HuH-7 (cell line): ENCODE measurements at places on chromosomes 1 and 21.

- no peak for DNase-seq
These were observed 22.0 kb downstream of the FOXO6 start for GRCh38 chr1:41383094-41383852.

DNA sequence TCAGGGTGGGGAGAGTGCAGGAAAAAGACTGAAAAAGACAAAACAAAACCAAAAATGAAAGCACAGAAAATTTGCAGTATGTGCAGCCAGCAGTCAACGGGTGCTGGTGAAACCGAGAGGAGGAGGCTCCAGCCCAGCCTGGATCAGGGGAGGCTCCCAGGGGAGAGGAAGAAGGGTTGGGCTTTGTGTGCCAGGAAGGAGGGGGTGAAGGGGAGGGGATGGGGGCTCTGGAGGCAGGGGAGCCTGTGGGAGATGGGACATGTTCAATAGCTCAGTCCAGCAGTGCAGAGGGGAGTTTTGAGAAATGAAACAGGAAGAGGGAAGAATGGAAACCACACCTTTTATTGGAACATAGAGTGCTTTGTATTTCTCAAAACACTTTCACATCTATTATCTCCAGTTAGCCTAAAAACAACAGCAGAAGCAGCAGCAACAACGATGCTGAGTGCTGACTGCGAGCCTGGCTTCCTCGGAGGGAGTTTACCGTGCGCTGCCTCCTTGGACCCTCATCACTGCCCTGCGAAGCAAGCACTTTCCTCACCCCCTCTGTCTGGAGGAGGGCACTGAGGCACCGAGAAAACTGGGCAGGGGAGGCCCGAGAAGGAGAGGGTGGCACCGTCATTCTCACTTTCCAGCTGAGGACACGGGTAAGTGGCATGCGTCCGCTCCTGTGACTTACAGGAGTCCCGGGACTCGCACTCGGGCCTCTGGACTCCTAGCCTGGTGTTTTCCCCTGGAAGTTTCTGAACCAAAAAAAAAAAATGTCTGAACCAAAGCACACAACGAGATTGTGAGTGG, 62.9 kb downstream of the MDM4 start:
- no peak for DNase-seq

DNA sequence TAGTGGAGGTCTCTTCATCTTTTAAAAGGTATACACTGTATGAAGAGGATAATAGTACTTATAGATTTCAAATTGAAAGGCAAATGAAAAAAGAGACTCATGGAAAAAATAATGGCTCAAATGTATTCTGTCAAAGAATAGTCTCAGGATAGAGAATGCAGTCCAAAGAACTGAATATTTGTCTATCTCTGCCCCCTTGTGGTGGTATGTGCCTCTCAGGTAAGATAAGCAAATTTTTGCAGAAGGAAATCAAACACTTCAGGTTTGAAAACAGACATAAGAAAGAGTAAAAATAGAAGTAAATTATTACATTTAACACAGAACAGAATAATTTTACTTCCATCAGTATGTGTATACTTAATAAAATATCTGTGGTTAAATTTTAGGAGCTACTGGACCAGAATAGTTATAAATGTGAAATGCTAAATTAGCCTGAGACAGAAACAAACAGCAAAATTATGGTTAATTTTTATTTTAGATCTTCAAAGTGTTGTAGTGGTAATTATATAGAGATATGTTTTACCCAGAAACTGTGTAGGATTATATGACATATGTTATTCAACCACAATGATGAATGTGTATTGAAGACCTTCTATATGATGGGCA, 164.4 kb upstream of the PALMD start:
- peak; percentile 22 for DNase-seq

GRCh38 chr1:236465231-236465958, 58.4 kb upstream of the LGALS8 start:
- DNase-seq, result no peak

DNA sequence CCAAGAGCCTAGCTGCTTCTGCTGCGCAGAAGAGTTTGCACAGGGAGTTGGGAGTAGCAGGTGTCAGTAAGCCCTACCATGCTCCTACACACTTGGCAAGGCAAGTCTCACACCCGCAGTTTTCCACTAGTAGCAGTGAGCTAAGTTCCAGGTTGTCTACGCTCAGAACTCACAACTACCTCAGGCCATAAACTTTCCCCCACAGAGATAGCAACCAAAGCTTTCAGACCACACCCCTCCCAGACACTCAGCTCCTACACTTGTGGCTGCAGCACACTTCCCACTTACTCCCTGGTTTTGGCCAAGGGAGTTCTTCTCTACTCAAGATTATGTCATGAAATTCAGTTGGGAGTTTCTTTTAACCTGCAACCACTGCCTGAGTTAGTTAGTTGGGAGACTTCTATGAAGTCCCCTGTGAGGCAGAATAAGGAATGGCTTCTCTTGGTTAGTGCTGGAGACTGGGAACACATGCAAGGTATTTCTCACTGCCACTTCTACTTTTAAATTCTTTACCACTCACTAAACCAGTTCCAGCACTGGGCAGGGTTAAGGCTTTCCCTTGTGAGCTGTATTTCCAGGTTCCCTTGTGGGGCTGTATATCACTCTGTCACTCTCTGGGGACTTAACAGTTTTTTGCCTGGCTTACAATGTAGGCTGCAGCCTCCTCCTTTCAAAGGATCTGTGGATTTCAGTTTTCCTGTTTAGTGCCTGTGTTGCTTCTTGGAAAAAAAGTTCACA, 18.3 kb upstream of the MAB21L3 start:
- no peak for DNase-seq

DNA sequence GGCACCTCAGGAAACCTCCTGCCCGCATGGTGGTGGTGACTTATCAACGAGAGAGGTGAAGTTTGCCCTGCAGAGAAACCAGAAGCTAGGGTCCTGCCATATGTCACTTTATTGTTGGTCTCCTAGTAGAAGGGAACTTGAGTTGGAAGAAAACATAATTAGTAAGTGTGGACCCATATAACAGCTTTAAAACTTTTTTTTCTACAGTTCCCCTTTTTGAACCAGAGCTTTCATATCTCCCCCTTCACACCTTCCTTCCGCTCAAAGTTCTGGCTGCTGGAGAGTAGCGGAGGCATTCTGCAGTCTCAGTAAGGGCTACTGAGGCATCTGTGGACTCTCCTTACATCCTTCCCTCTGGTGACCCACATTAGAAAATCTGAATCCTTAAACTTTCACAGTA, 48.9 kb downstream of the PHC2 start:
- DNase-seq, result no peak

DNA sequence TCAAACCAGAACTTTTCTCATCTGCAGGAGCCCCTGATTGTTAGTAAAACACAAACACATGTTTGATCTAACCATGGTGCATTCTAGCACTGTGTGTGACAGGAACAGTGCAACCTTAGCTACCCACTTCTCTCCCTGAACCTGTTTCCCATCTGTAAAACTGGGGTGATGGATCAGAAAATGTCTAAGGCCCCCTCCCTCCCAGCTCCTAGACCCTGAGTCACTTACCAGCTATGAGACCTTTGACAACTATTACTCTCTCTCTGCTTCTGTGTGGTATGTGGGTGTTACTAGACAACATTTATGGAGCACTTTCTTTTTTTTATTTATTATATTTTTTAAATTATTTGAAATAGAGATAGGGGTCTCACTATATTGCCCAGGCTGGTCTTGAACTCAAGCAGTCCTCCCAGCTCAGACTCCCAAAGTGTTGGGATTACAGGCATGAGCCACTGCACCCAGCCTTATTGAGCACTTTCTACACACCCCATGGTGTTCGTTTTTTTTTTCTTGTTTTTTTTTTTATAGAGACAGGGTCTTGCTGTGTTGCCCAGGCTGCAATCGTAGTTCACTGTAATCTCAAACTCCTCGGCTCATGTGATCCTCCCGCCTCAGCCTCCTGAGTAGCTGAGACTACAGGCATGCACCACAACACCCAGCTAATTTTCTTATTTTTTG, 2.6 kb downstream of the INPP5B start:
- DNase-seq, result no peak

DNA sequence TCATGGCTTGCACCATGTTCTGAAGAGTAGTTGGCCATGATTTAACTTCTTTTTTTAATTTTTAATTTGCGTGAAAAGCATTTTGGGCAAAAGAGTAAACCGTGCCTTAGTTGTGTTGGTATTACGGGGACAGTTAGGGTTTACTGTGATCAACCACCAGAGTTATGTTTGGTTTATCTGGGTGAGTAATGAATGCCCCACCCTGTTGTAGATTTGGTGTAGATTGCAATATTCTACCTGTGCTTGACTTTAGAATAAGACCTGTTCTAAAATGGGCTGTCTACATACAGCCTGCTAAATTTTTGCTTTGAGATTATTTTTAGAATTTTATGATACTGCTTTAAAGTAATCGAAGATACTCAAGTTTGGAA, 1.4 kb downstream of the USP25 start:
- no peak for DNase-seq

GRCh38 chr1:50774759-50775351, 185.2 kb downstream of the FAF1 start:
- DNase-seq, result peak; percentile 8

DNA sequence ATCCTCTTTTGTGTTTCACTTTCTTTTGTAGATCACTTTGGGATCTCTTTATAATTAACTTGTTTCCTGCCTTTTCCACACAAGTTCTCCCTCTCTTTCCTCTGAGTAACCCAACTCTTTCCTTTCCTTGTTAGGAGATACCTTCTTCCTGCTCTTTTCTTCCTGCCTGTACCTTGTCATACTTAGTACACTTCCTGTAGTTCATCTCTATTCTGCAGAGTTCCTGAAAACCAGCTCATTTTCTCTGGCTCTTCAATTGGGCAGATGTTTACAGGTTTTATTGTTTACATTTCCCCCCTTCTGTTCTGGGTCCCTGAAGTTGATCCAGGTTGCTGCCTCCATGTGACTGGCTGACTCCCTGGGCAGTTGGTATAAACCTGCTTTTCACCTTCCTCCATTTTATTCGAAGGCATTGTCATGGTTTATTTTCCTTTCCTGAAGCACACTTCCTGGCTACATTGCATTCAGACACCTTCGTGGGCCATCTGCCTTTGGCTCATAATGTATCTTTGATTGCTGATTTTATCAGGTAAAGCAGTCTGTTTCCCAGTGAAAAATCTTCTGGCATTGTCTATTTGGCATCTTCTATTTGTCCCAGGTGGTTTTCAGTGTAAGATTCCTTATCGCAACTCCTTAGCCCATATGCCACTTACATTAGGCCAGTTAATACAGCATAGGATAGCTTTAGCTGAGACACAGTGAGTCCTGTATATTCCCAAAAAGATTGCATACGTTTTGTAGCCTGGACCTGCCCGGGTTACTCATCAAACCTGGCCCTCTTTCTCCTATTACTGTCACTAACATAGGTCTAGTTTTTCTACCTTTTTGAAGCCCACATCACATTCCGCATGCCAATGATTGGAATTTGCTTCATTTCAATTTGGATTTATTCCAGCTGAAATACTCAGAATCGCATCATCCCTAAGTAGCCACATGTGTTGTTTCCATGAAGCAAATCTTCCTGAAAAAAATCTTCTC, 15.4 kb downstream of the CTH start:
- no peak for DNase-seq

- no peak for DNase-seq
These were observed 37.5 kb downstream of the QSOX1 start for GRCh38 chr1:180192172-180192571.
